ENCODE measurements at places on chromosomes 2 and 18.

GRCh38 chr2:204479557-204479956 is 65.7 kb upstream of the PARD3B start:
- no peak for DNase-seq

DNA sequence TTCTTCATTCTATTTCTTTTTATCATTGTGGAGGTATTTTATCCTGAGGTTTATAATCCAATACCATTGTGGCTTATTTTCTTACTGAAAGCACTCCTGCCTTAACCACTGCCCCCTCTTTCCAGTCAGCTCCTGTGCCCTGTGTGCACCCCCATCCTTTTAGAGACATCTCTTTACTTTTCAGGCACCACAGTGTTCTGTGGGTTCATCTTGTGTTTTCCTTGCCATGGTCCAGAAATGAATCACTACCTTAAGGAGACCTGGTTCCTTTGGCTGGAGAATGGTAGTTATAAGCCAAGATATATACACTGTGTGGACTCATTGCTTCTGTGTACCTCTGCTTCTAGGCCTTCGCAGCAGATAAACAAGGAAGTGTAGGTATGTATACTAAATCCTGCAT is 278.3 kb downstream of the PTGR3 start:
- DNase-seq = no peak

GRCh38 chr2:42602876-42603219 is 34.4 kb downstream of the MTA3 start:
- no peak for DNase-seq

GRCh38 chr18:61489334-61489733 is 156.1 kb downstream of the CDH20 start:
- no peak for DNase-seq

- no peak for DNase-seq
These were observed 10.4 kb downstream of the HS6ST1 start for GRCh38 chr2:128308284-128308731.
